ENCODE measurements at places on chromosomes 16 and 17. TPM values are rescaled to one million over a fixed set of nuclear protein-coding genes. Genes with fewer than 3 reads are reported as not detected.

DNA sequence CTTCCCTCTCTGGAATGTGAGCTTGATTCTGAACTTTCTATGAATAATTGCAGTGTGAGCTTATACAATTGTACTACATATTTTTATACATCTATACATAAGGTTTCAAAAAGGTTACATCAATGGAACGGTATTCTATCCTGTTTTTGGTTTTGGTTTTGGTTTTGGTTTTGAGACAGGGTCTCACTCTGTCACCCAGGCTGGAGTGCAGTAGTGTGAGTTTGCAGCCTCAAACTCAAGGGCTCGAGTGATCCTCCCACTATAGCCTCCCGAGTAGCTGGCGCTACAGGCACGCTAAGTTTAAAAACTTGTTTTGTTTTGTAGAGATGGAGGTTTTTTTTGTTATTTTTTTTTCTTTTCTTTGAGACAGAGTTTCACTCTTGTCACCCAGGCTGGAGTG is 1.1 kb downstream of the CTRB1 start:
- no peak for DNase-seq

Gene IRX5
- 19.4 TPM for polyA plus RNA-seq

GRCh38 chr16:12318661-12319427 is 342.3 kb downstream of the SNX29 start:
- DNase-seq, result no peak

Gene TVP23A
- polyA plus RNA-seq, result 0.08 TPM

- peak; percentile 83 for DNase-seq
Measured at GRCh38 chr16:88888461-88889387, 22.3 kb upstream of the PABPN1L start.

DNA sequence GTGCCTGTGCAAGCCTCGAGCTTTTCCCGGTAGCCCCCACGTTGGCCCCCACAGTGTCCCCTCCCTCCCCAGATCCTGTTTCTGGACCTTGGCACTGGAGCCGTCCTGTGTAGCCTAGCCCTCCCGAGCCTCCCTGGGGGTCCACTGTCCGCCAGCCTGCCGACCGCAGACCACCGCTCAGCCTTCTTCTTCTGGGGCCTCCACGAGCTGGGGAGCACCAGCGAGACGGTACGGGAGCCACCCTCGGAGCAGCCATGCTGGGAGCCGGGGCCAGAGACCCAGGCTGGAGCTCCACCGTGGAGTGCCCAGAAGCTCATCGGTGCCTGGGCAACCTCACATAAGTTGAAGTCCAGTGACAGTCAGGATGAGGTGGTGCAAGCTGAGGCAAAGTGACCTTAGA is 11.8 kb downstream of the RGS11 start:
- peak; percentile 65 for DNase-seq

Gene TMEM107
- 8.9 TPM for polyA plus RNA-seq

- DNase-seq, result peak; percentile 69
Measured at GRCh38 chr16:81610144-81610842, 165.7 kb downstream of the CMIP start.

- DNase-seq, result peak; percentile 74
Measured at GRCh38 chr17:31318298-31318801, 3.1 kb downstream of the EVI2A start.

GRCh38 chr17:59513934-59514841 is 51.2 kb upstream of the DHX40 start:
- DNase-seq, result peak; percentile 76

GRCh38 chr17:76521262-76521661 is 16.2 kb downstream of the CYGB start:
- DNase-seq, result no peak

Gene PABPN1L
- not detected for polyA plus RNA-seq

Gene RTN4RL1
- 4.9 TPM for polyA plus RNA-seq

DNA sequence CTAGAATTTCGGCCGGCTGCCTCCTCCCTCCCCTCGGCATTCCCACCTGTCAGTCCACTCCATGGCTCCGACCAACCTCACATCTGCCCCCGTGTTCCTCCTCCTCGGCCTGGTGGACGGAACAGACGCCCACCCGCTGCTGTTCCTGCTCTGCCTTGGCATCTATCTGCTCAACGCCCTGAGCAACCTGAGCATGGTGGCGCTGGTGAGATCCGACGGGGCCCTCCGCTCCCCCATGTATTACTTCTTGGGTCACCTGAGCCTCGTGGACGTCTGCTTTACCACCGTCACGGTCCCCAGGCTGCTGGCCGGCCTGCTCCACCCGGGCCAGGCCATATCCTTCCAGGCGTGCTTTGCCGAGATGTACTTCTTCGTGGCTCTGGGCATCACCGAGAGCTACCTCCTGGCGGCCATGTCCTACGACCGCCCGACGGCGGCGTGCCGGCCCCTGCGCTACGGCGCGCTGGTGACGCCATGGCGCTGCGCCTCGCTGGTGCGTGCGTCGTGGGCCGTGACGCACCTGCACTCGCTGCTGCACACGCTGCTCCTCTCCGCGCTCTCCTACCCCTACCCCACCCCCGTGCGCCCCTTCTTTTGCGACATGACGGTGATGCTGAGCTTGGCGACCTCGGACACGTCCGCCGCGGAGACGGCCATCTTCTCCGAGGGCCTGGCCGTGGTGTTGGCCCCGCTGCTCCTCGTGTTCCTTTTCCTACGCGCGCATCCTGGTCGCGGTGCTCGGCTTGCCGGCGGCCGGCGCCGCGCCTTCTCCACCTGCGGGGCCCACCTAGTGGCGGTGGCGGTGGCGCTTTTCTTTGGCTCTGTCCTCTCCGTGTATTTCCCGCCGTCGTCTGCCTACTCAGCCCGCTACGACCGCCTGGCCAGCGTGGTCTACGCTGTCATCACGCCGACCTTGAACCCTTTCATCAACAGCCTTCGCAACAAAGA is at the start of gene OR3A2:
Gene OR3A2, minus strand, starts transcription at position 440 of the 948 bp plus-strand sequence.
- DNase-seq, result no peak

- DNase-seq, result no peak
Measured at GRCh38 chr17:48634493-48635208, 8.5 kb upstream of the HOXB9 start.

- no peak for DNase-seq
Measured at GRCh38 chr16:30349675-30350074, 5.4 kb downstream of the CD2BP2 start.

- DNase-seq, result peak; percentile 42
Measured at GRCh38 chr16:87550495-87550961, 51.8 kb upstream of the JPH3 start.

- peak; percentile 55 for DNase-seq
Measured at GRCh38 chr16:783404-784161, 4.6 kb downstream of the RPUSD1 start.

DNA sequence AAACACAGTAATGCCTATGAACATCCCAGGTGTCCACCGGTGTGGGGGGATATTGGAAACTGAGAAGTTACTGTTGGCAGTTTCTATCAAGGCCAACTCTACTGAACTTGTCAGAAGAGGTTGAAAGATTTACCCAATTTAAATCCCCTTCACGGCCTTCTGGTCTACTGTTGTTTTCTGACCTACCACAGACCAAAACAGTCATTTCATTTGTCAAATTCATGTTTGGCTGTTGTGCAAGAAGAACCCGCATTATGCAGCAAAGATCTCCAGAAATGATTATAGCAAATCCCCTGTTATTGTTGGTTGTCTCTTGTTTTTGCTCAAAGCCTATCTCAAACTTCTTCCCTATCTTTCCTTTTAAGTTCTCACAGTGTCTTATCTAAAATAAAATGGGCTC is 73.1 kb upstream of the MAF start:
- DNase-seq, result no peak

DNA sequence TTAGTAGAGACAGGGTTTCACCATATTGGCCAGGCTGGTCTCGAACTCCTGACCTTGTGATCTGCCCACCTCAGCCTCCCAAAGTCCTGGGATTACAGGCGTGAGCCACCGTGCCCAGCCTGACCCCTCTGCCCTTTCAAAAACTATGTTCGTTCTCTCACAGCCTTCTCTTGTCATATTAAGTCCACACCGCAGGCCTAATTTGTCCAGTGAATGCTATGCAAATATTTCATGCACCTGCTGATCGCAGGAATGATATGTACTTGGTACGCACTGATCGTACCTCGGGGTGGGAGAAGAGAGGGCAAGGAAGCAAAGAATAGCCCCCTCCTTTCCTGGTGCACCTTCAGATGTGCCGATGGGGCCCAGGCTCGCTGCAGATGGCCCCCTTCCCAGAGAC is 3.0 kb upstream of the BIRC5 start:
- DNase-seq, result no peak

DNA sequence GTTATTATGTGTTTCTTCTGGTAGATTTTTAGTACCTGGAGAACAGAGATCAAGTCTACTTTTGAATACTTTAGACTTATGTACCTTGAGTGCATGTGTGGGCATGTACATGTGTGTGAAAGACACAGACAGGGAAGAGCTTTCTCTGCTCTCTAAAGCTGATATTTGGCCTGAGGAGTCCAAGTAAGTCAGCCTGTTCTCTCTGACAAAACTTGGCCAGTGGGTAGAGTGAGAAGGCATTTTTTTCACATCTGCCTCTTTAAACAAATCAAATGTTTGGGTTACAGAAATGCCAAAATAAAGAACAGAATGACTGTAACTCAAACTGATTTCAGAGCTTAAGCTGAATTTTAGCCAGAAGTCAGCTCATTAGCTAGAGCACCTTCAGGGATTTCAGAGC is 309.7 kb upstream of the DYNLRB2 start:
- no peak for DNase-seq

Gene HES7
- polyA plus RNA-seq, result 0.40 TPM

DNA sequence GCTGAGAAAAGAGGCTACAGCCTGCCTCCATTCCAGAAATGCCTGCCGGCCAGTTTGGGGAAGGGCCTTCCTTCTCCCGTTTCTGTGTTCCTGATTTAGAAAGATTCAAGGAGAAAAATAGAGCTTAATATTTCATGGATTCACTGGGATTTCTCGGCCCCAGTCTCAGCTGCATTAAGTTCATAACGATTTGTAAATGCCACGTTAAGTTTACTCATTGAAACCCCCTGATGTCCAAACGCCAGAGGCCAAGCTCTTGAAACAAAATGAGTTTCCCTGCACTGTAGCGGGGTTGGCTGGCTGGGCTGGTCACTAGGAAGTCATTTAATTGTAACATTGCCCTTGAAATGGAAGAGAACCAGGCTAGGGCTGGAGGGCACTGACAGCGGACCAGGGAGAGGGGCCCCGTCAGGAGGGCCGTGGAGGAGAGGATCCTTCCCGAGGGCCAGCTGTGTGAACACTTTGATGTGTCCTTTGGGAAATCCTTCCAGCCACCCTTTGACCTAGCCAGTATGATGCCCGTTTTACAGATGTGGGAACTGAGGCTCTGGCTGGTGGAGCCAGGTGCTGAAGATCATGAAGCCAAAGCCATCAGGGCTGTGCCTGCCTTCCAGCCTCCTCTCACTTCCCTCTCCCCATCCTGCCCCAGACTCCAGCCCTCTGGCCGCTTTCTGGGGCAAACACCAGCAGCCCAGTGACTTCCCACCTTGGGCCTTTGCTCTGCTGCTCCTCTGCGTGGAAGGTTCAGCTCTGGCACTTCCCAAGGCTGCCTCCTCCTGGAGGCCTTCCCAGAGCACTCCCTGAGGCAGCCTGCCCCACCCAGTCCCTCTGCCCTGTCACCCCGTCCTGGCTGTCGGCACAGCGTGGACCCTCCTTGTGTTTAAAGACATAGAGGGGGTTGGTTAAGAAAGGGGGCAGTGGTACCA is 220.6 kb downstream of the KATNIP start:
- no peak for DNase-seq

Gene CRYM
- 80.2 TPM for polyA plus RNA-seq

DNA sequence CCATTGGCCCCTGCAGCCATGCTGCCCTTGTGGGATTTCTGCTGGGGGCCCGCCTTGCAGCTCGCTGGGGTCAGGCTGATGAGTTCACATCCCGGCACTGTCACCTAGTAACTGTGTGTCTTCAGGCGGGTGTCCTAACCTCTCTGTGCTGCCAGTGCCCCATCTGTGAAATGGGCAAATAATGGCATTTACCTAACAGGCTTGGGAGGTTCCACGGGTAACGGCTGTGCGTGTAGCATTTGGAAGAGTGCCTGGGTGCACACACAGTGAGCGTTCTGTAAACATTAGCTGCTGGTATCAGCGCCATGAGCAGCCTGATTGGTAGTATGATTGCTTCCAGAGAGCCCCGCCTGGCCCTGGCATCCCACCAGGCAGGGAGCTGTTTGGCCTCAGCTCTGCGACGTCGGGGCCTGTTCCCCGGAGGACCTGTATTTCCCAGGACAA is 167.3 kb upstream of the GSE1 start:
- no peak for DNase-seq

Gene LDAF1
- polyA plus RNA-seq, result 46.3 TPM

GRCh38 chr16:72725643-72726042 is 322.3 kb downstream of the ZFHX3 start:
- no peak for DNase-seq

- no peak for DNase-seq
Measured at GRCh38 chr17:75625813-75626486, 7.3 kb upstream of the SMIM5 start.

DNA sequence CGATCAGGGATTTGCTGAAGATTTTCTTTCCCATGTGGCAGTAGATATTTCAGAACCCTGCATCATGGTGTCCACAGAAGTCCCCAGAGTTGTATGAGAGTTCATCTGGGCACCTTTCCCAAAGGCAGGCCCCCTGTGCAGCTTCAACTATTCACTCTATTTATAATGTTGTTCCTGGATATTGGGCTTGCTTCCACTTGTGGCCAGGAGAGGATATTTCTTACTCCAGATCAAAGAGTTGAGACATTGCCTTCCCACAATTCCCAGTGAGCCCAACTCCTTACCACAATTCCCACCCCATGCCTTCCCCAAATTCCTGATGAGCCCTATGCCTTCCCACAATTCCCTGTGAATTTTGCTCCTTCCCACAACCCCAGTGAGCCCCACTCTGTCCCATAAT is 206.9 kb downstream of the WWOX start:
- DNase-seq, result no peak

DNA sequence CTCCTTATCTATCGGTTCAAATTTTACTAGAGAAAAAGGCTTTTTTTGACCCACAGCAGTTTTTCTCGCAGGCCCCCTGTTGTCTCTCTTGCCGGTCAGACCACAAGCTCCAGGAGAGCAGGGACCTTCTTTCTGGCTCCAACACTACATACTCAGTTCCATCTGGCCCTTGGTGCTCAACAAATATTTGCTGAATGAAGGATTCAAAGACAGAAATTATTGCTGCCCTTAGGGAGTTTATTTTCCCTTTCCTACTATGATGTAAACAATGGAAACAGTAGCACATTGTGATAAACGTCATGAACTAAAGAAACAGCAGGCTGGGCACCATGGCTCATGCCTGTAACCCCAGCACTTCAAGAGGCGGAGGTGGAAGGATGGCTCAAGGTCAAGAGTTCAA is 59.0 kb upstream of the ATP2A3 start:
- no peak for DNase-seq

DNA sequence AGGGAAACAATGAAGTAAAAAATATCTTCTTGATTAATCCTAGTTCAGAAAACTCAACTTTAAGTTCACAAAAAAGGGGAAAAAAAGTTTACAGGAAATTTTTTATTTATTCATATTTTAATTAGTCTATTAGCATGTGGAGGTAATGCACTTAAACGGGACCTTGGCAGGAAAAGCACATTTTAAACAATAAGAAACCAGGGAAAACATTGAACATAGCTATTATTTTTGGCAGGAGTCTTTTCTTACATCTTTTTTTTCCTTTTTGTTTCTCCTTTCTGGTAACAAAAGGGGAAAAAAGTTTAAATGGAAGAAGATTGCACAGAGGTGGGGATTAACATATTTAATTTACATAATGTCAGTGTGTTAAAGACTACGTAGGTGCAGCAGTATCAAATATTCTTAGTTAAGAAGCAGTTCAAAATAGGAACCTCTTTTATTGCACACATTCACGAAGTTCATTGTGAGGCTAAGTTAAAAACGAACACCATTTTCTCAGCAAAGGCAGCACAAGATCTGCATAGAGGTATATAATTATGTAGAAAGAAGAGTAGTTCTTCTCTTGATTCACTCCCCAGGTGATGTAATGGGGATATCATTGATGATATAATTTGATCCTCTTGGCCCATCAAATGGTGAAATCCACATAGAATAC is 940.5 kb downstream of the CDH11 start:
- DNase-seq, result no peak

All from heart left ventricle (tissue), 16 donors.